ENCODE measurements at places on chromosomes 6 and 20.

GRCh38 chr20:9141921-9142320, 73.0 kb downstream of the PLCB4 start:
- no peak for DNase-seq

GRCh38 chr6:163301726-163302635, 112.5 kb upstream of the QKI start:
- DNase-seq: no peak

- DNase-seq: peak; percentile 13
Measured at GRCh38 chr6:73585566-73586415, 65.0 kb upstream of the EEF1A1 start.

DNA sequence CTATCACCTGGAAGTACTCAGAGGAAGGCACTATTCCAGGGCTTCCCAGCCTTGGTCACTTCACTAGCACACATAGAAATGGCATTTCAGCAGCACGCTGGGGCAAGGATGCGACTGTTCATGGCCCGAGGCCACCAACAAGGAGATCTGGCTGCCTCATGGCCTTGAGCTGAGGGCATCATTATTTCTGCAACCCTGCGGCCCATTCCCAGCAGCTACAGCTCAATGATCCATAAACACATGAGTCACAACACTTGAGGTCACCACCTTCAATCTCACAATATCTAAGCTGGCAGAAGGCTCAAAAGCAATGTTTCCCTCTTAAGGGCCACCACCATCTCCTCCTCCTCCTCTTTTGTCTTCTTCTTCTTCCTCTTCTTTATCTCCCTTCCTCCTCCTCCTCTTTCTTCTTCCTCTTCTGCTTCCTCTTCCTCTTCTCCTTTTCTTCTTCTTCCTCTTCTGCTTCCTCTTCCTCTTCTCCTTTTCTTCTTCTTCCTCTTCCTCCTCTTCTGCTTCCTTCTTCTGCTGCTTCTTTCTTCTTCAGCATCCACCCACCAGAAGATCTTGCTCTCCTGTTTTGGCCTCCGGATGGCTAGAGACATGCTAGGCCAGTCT, 382.9 kb upstream of the CNR1 start:
- no peak for DNase-seq

- DNase-seq: no peak
Measured at GRCh38 chr20:49694450-49695071, 19.1 kb downstream of the B4GALT5 start.

- DNase-seq: no peak
Measured at GRCh38 chr6:149233056-149233715, 84.3 kb upstream of the TAB2 start.

GRCh38 chr6:134323698-134324097, 5.8 kb upstream of the SGK1 start:
- no peak for DNase-seq

GRCh38 chr20:17568045-17568788, 1.7 kb upstream of the DSTN start:
- no peak for DNase-seq

- DNase-seq: peak; percentile 22
Measured at GRCh38 chr6:4732691-4733315, 43.4 kb upstream of the CDYL start.

DNA sequence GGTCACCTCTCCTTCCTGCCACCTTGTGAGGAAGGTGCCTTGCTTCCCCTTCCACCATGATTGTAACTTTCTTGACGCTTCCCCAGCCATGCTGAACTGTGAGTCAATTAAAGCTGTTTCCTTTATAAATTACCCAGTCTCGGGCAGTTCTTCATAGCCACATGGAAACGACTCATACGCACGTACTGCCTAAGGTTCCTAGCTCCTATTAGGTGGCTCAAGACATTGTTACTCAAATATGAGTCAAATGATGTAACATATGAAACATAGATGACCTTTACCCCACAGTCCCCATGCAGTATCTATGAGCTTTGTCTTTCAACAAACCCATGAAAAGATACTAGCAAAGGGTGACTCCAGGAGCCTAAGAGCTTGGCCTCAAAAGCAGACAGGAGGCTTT, 98.3 kb downstream of the SIM1 start:
- no peak for DNase-seq

All from anterior cingulate cortex (tissue), 58 donors.